ENCODE measurements at places on chromosomes 1 and 21. TPM values are rescaled to one million over a fixed set of nuclear protein-coding genes. Genes with fewer than 3 reads are reported as not detected.

GRCh38 chr1:151915061-151915686 lies 5.9 kb upstream of the THEM4 start:
- DNase-seq: no peak

- DNase-seq: no peak
Observed at GRCh38 chr21:33608559-33608958, 20.1 kb upstream of the DONSON start.

PHGDH gene
- total RNA-seq: 94.2 TPM

DNA sequence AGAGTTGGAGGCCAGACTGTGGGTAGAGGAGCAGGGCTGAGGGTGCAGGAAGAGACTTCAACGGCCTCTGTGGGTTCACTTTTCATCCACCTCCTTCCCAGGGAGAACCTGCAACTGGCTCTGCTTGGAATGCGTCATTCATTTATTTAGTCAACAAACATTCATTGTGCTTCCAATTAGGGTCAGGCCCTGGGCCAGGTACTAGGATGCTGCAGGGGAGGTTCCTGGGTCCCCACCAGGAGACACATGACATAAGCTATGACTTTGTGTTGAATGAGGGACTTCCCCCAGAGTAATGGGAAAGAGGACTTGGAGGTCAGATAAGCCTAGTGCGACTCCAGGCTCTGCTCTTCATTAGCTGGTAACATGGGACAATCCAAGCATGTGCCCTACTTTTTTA lies 46.3 kb upstream of the RPL11 start:
- no peak for DNase-seq

DNA sequence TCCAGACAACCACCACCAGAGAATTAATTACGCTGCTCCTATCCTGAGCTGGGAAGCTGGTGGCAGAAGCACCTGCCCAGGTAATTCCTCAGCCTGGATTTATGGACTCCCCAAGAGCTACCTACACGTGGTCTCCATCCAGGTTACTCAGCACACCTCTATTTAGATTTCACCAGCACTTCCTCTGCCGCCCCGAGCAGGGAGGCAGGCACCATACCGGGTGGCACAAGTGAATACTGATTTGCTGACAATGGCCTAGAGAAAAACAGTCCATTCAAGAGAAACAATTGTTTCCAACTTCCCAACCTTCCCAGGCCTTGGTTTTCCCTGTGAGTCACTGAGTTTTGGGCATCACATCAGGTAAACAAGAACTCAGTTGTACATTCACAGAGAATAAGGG lies 134.3 kb downstream of the MATN1 start:
- no peak for DNase-seq

DNA sequence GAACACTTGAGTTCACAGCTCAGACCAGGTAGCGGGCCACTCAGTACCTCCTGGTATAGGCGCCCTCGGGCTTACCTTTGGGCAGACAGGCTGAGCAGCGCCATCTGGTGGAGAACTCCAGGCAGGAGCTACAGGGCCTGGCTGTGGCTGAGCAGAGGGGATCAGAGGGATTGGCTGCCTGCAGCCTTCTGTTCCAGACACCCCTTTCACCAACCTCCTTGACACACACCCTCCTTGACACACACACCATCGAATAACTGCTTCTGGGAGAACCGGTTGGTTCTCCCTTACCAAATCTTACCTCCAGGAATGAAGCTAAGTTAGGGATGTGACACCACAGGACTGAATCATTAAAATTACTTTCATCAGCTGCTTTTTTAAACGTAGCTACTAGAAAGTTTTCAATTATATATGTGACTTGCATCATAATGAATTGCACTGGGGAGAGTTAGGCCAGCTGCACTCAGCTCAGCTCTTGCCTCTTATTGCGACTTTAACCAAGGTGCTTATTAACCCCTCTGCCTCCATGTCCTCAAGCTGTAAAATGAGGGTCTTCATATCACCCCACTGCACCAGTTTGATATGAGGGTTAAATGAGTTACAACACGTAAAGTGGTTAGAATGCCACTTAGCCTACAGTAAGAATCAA lies 6.6 kb downstream of the LIN28A start:
- DNase-seq: peak; percentile 92

CLEC20A gene
- total RNA-seq: not detected

DNA sequence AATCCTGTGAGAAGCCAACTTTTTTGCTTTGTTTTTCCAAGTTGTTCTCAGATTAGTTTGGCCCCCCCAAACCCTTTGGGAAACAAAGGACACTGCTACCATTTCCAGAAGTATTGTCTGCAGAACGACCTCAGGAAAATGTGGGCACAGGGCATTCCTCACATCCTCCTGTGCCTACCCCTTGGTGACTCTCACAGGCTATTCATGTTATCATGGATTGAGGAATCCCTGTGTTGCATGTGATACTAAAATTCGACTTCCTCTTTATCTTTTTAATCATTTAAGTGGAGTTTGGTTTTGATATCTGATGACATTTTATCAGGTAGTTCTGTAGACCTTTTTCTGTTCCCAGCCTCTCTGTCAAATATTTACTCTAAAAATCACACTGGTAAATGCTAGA lies 184.5 kb downstream of the FASLG start:
- DNase-seq: no peak

Measured in lower leg skin (tissue), 4 donors.